Thoracic aorta (tissue), 2 donors: ENCODE measurements at places on chromosomes 2 and 18. TPM values are rescaled to one million over a fixed set of nuclear protein-coding genes. Genes with fewer than 3 reads are reported as not detected.

- no peak for DNase-seq
- H3K4me3 ChIP-seq: no peak overlapping the region
- no peaks in the 10 kb centered on the region for H3K27me3 ChIP-seq
- H3K4me1 ChIP-seq: no peaks in the 10 kb centered on the region
- no peaks in the 10 kb centered on the region for H3K36me3 ChIP-seq
Observed at GRCh38 chr18:75276818-75277609, 66.4 kb downstream of the TSHZ1 start.

DNA sequence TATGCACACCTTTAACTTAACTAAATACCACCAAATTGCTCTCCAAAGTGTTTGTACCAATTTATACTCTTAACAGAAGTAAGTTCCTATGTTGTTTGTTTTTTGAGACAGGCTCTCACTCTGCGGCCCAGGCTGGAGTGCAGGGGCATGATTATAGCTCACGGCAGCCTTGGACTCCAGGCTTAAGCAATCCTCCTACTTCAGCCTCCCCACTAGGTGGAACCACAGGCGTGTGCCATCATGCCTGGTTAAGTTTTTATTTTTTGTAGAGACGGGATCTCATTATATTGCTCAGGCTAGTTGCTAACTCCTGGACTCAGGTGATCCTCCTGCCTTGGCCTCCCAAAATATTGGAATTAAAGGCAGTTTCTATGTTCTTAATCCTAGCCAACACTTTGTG lies 13.1 kb upstream of the NAB1 start:
- DNase-seq: no peak
- peak overlapping the region; percentile 36 for H3K27ac ChIP-seq
- H3K4me1 ChIP-seq: peaks cover 17% of the 10 kb centered on the region
- H3K4me3 ChIP-seq: no peak overlapping the region
- no peaks in the 10 kb centered on the region for H3K27me3 ChIP-seq

DNA sequence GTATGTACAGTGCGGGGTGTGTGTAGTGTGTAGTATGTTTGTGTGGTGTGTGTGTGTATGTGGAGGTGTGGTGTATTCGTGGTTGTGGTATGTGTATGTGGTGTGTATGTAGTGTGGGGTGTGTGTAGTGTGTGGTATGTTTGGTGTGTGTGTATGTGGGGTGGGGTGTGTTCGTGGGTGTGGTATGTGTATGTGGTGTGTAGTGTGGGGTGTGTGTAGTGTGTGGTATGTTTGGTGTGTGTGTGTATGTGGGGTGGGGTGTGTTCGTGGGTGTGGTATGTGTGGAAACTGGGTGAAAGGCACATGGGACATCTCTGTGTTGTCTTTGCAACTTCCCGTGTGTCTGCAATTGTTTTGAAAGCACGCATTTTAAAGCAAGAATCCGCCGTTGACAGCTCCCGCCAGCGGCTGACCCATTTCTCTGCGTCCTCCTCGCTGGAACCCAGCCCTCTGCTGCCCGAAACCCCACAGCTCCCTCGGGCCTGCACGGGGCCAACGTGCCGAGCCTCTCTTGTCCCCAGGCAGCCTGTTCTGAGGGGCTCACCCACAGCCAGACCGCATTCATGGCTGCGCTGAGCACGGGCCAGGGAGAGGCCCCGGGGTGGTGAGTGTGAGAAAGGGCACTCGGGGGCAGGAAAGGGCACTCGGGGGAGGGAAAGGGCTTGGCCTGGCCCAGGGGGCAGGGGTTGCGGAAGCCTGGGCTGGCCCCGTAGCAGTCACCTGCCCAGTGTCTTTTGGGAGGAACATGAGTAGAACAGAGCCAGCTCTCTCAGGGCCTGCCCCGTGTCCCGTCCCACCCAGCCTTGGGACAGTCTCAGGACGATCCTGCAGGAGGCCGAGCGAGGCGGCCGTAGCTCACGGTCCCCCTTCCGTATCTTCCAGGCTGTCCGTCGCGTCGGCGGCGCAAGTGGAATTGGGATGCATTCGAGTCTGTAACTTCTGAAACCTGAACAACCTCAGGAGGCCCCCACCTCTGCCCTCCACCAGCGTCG lies 61.4 kb downstream of the TWIST2 start:
- H3K4me1 ChIP-seq: no peaks in the 10 kb centered on the region
- DNase-seq: no peak
- H3K36me3 ChIP-seq: no peaks in the 10 kb centered on the region
- H3K27me3 ChIP-seq: no peaks in the 10 kb centered on the region
- no peak overlapping the region for H3K27ac ChIP-seq
- no peak overlapping the region for H3K4me3 ChIP-seq

DNA sequence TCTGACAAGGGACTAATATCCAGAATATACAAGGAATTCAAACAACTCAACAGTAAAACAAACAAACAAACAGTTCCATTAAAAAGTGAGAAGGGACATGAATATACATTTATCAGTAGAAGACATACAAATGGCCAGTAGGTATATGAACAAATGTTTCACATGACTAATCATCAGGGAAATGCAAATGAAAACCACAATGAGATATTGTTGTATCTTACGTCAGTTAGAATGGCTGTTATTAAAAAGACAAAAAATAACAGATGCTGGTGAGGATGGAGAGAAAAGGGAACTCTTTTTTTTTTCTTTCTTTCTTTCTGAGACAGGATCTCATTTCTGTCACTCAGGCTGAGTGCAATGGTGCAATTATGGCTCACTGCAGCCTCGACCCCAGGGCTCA lies 175.5 kb downstream of the CAMKMT start:
- no peaks in the 10 kb centered on the region for H3K4me1 ChIP-seq
- no peak for DNase-seq
- no peak overlapping the region for H3K27ac ChIP-seq
- peaks cover 3% of the 10 kb centered on the region for H3K36me3 ChIP-seq

The SOX11 gene
- not detected for total RNA-seq
